Astrocyte of the hippocampus (primary cell): ENCODE measurements at places on chromosomes 3 and 15.

GRCh38 chr15:88888719-88889118 is 6.6 kb downstream of the HAPLN3 start:
- no peak for DNase-seq

GRCh38 chr3:59809016-59809415 is 759.2 kb upstream of the CFAP20DC start:
- peak; percentile 64 for DNase-seq

- peak; percentile 77 for DNase-seq
These were observed 25.2 kb downstream of the OXNAD1 start for GRCh38 chr3:16290007-16290826.

DNA sequence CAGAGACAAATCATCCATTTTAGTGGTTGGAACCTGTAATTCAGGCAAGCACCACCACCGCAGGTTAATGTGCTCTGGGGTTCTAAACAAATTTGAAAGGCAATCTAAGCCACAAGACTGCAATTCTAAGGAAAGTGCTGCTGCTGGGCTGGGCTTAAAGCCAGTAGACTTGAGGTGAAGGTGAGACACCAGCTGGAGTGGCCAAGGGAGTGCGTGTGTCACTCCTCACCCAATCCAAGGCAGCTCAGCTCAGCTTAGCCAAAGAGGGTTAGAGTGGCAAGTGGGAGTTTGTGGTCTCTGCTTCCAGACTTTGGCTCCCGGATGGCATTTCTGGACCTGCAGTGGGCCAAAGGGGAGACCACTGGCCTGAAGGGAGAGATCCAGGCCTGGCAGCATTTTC is 1655.6 kb downstream of the SI start:
- DNase-seq: no peak

DNA sequence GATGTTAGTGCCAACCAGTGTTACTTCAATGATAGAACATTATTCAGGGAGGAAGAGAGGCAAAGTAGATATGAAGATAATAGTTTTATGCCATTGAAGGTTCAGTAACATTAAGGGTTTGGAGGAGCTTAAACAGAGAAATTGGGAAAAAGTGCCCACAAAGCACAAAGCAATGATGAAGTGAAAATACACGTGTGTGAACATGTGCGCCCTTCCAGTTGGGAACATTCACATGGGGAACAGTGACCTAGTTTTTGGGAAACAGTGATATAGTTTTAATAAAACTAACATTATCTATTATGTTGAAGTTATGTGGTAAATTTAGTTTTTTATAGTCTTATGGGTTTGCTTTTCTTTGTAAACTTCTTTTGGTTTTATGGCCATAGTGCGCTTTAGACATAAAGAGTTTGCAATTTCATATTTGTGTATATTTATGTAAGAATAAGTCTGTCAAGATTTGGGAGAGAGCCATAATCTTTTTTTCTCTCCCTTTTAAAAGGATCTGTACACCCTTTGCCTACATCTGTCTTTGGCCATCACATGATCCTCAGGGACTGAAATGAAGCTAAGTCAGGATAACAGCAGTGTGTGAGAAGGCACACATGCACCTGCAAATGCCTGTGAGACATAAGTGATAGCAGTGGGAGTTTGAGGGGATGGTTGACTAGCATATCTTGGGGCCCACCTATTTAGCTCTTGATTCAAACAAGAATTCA is 450.3 kb upstream of the THRB start:
- DNase-seq: no peak

DNA sequence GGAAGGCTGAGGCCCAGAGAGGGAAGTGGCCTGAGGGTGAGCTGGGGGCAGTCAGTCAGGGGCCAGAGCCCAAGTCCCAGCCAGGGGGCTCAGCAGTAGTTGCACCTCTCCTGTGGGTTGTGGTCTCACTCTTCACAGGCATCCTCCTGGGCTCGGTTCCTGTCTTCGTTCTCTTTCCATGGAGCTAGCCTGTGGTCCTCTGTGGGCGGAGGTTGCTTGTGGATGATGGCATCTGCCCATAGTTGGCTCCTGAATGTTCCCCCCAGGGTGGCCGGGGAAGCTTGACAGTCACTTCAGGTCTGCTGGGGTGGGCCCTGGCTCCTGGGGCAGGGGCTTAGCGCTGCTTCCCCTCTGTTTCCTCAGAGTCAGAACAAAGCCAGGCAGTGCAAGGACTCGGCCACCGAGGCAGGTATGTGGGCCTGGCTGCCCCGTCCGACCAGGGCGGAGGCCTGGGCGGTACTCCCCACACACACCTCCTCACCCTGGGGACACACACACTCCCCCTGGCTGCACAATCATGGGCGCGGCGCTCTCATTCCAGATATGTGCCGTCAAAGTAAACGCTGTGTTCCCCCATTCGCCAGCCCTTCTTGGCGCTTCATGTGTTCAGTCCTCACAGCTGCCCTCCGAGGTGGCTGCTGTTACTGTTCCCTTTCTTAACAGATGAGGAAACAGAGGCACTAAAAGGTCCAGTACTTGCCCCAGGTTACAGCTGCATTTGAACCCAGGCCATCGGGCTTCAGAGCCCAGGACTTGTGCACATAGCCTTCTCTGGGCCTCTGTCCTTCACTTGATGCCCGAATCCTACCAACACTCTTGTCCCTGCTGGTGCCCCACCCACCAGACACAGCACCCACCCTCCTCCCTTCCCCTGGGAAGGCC is 34.5 kb downstream of the PSTPIP1 start:
- DNase-seq: no peak

GRCh38 chr3:61667383-61667782 is 106.0 kb downstream of the PTPRG start:
- no peak for DNase-seq

DNA sequence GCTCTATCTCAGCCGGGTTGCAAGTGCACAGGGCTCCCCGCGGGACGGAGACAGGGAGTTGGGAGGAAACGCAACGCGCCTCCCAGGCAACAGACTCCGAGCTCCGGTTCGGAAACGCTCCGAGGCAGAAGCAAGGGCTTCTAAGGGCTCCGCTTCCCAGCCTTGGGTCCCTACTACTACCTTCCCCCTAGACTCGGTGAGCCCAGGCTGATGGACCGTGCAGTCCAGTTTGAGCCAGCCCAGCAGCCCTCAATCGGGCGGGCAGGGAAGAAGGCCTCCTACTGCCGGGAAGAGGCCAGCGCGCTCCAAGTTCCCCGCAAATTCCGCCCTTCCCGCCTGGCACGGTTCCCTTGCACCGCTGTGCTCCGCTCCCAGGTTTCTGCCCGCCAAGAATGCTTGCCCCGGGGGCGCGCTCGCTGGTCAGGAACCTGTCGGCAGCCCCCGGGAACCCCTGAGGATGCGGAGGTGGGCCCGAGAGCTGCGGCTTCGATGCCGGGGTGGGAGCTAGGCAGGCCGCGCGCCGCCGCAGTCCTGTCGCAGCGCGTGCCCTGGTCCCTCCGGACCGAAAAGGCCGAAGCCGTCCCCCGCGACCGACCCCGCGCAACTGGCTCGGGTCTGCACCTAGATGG is 728 bp downstream of the TRANK1 start:
- peak; percentile 81 for DNase-seq

DNA sequence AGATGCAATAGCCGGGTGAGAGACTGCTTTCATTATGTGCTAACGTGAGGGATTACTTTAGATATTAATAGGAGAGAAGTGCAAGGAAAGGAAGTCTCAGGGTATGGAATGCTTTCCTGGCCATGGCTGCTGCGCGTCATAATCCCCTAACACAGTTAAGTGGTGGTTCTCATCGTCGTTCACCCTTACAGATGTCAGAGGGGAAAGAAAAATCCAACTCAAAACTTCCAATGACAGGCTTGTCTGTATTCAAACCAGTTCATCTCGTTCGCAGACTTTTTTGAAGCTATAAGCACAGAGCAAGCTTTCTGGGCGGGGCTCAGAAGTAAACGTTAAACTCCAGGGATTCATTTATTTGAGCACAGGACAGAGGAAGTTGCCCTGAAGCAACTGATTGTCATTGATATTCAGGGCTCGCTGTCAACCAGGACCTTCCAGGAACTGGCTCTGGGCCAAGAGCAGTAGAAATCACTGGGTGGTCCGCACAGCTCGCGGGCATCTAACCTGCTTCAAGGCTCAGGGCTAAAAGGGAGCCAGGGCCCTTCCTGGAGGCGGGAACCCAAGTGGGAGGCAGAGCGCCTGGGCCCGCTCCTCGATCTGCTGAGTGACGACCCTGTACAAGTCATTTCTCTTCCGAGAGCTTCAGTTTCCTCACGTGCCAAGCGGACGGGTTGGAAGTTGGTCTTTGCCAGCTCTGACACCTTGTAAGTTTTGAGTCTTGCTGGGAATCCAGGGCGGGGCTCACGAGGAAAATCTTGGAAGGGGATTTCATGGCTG is 1.1 kb upstream of the LPP start:
- peak; percentile 74 for DNase-seq

GRCh38 chr3:25903371-25904129 is 113.7 kb downstream of the OXSM start:
- no peak for DNase-seq

DNA sequence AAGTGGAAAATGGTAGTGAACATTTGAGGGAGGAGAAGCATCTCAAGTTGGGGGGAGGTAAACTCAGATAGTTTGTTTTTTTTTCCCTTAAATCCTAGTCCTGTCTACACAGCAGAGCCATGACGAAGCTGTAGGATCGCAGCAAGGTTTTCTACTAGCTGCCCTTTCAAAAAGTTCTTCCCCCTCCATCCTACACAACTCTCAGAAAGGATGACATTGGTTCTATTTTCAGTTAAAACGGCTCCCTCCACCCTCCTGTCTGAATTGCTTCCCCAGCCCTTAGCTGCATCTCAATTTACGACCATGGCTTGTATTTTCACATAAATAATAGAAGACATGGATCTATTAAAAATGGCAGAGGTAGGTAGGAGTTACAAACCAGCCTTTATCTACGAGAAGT is 2.2 kb downstream of the HOMER2 start:
- no peak for DNase-seq

- DNase-seq: no peak
These were observed 48.7 kb upstream of the CNTN3 start for GRCh38 chr3:74663178-74663577.

- DNase-seq: peak; percentile 50
These were observed 20.4 kb downstream of the IGF1R start for GRCh38 chr15:98668566-98669308.

GRCh38 chr3:89586256-89586655 is 478.8 kb downstream of the EPHA3 start:
- no peak for DNase-seq

GRCh38 chr3:13210221-13210975 is 137.2 kb upstream of the IQSEC1 start:
- peak; percentile 63 for DNase-seq

DNA sequence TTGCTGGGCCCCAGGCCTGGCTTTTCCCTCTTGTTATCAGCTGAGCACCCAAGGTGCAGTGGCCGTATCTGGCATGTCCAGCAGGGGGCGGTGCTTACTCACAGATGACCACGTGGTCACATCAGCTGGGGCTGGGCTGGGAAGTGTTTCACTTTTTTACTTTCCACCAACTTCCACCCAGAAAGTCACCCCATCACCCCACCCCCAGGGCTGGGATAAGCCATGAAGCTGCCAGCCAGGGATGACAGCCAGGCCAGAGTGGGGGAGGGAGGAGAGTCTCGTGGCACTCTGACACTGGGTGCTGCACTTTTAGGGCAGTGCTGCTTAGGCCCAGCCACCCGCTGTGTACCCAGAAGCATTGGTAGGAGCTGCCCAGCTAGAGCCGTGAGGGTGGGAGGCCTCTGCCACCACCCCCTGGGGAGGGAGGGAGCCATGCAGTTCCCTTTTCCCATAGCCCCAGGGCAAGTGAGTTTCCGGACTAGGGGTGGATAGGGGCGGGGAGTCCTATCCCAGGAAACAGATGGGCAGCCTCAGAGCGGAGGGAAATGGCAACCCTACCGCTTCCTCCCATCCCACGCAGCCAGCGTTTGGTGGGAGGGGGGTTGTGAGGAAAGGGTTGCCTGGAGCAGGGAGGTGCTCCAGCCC is 6.1 kb downstream of the PPCDC start:
- peak; percentile 92 for DNase-seq

- no peak for DNase-seq
These were observed 964.7 kb downstream of the TUSC7 start for GRCh38 chr3:117674321-117674720.

DNA sequence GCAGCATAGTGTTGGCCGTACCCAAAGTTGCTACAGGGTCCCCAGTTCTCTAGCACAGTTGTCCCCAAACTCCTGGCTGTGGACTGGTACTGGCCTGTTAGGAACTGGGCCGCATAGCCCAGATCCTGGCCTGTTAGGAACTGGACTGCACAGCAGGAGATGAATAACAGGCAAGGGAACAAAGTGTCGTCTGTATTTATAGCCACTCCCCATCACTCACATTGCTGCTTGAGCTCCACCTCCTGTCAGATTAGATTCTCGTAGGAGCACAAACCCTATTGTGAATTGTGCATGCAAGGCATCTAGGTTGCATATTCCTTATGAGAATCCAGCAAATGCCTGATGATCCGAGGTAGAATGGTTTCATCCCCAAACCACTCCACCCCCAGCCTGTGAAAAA is 604.0 kb upstream of the LMCD1 start:
- DNase-seq: no peak

DNA sequence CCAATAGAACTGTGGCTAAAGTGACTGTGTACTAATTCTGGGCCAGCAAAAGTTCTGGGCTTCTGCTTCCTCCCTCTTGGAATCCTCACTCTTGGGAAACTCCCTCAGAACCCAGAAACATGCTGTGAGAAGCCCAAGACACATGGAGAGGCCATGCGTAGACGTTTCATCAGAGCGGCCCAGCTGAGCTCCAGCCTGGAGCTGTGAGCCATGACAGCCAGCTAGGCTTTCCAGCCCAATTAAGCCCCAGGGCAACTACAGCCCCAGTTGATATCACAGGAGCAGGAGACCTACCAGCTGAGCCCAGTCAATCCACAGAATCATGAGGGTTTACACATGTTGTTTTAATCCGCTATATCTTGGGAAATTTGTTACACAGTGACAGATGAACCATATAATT is 43.6 kb upstream of the CNOT10 start:
- DNase-seq: no peak

DNA sequence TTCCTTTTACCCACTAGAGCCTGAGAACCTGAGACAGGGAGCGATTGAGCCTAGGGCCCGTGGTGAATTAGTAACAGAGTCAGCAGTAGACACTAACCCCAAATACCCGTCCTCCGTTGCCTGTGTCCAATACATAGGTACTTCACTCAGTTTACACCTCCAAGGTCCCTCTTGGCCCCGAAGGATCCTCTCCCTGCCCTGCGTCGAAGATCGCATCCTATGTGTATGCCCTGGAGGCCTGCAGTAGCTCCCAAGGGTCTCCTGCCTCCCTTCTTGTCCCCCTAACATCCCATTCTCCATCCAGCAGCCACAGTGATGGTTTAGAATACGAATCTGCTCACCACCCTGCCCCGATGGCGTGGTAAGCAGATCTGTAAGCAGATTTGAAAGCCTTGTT is 67.0 kb downstream of the ISG20 start:
- no peak for DNase-seq

- DNase-seq: no peak
These were observed 17.2 kb upstream of the CCNB2 start for GRCh38 chr15:59087731-59088130.
